Activated T-cell treated with anti-CD3 and anti-CD28 coated beads, Interleukin-2, amount 50 U/mL, for 24 hours (primary cell): ENCODE measurements at places on chromosomes 7 and 10.

- DNase-seq, result no peak
Measured at GRCh38 chr10:30840395-30841050, 191.1 kb downstream of the ZNF438 start.

DNA sequence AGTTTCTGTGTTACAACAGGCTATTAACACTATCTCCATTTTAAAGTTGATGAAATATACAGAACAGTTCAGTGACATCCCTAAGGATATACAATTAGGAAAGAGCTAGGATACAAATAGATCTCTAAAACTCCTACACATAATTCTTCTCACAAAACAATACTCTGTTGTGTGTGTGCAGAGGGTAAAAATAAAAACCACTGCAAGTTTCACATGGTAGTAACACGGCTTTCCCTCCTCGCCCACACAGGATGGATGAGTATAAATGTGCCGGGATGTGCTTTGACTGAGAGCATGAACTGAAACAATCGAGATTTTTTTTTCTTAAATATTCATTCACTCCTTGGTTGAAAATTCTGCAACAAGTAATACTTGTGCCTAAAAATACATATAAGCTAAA, 131.5 kb upstream of the C1QL3 start:
- no peak for DNase-seq

DNA sequence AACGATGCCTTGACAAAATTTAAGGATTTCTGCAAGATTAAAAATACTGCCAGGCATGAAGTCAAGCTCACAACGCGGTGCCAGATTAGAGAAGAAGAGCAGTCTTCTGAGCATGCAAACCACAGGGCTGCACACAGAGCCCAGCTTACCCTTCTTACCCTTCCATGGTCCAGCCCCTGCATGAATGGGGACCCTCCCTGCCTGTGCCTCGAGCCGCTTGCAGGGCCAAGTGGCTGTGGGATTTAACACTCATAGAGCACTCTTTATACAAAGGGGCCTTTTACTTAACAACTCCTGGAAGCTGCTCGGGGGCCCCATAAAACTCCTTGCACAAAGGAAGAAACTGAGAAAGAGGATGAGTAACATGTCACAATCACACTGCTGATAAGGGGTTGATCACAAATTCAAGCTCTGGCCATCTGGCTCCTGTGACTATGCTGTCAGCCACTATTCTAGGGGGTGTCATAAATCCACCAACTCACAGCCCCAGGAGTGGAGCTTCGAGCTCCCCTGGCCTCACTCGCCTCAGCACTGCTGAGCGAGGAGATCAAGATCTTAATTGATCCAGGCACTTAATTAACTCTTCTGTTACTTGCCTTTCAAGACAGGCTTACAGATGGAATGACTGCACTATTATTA, 514.8 kb downstream of the TNS3 start:
- no peak for DNase-seq

DNA sequence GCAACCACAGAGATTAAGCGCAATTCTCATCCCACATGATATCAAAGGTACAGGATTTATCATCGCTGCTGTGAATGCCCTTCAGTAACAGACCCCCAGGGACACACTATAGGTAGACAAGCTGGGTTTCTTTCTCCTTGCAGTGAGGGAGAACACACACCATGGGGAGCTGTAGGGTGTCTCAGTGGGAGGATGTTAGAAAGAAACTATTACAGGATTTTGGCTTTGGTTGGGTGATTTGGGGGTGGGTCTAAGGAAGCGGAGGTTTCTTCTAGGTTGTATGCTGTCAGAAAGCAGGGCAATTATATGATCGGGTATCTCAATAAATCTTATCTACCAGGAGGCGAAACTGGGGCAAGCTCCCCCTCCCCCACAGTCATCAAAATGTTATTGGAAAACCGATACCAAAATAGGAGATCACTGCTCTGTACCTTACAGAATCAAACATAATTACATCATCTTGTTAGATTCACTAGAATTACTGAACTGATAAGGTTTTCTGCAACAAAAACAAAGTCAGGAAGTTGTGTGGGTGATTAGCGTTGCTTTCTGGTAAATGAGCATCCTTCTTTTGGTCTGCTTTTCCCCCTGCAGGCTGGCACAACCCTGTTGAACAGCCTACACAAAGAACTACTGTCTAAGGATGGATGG, 209.7 kb downstream of the TEX36 start:
- no peak for DNase-seq

DNA sequence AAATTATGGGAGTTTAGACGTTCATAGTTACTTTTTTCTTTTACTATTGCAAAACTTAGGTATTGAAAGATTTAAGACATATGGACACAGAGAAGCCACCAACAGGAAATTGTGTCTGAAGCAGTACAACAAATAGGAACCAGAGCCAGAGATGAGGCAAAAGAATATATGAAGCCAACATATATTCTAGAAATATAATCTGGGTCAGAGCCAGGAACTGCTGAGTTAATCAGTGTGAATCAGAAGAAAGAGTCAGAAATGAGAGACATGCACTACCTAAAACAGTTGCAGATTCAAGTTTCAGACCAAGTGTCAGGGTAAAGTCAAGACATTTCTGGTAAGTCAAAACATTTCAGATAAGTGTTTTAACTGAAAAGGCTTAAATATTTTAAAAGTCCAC, 67.7 kb downstream of the DGKB start:
- DNase-seq, result no peak

- DNase-seq, result no peak
Measured at GRCh38 chr10:75272896-75273295, 37.1 kb upstream of the COMTD1 start.

- DNase-seq, result no peak
Measured at GRCh38 chr7:2613931-2614600, 17.7 kb upstream of the TTYH3 start.

DNA sequence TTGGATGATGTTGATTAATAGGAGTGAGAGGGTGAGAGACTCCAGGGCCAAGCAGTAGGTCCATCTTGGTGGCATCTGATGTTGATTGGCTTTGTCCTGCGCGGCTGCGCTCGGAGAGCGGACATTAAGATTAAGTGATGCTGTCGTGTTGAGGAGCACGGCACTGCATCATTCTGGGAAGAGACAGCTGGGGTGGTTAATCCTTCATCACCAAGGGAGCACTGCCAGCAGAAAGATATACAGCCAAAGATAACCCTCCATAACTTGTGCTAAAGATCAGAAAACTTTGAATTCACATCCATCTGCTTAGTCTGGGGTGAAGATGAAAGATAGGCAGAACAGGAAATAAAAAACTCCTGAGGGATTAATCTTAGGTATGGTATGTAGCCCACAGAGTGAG, 208.3 kb downstream of the LRMDA start:
- DNase-seq, result no peak

DNA sequence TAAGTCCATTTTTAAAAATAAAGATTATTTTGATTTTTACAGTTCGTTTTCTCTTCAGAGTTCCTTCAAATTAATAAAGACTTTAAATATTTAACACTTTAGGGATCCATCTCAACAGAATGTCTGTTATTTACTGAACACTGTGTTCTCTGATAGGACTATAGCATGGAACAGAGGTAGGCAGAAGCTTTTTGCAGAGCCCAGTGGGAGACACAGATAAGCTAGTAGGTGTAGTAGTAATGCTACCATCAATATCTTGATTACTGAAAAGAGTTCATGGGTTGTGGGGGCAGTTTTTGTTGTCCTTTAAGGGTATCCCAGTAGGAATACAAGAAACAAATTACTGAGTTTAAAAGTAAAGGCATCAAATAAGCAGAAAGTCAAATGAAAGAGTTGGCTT, 140.5 kb downstream of the HBP1 start:
- no peak for DNase-seq

GRCh38 chr10:30185916-30186315, 126.5 kb upstream of the JCAD start:
- no peak for DNase-seq

- DNase-seq, result no peak
Measured at GRCh38 chr10:93245779-93246178, 172.1 kb downstream of the CYP26A1 start.

GRCh38 chr10:26779176-26779860, 81.4 kb downstream of the ABI1 start:
- DNase-seq, result no peak

DNA sequence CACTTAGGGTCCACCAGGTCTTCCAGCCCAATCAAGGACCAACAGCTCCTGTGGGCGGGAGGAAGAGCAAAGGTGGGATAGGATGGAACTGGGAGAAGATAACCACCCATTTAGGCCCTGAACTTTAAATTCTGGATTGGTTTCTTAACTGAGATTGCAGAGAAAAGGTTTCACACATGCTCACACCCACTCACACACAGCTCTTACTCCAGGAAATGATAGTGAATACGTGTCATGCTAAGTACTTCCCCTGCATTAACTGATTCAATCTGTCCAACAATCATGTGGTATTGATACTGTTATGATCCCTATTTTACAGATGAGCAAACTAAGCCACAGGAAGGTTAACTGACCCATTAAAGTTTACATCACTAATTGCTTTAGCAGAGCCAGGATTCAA, 4.6 kb upstream of the CYP3A4 start:
- DNase-seq, result no peak

- DNase-seq, result no peak
Measured at GRCh38 chr7:44808914-44809393, 12.5 kb downstream of the PPIA start.

DNA sequence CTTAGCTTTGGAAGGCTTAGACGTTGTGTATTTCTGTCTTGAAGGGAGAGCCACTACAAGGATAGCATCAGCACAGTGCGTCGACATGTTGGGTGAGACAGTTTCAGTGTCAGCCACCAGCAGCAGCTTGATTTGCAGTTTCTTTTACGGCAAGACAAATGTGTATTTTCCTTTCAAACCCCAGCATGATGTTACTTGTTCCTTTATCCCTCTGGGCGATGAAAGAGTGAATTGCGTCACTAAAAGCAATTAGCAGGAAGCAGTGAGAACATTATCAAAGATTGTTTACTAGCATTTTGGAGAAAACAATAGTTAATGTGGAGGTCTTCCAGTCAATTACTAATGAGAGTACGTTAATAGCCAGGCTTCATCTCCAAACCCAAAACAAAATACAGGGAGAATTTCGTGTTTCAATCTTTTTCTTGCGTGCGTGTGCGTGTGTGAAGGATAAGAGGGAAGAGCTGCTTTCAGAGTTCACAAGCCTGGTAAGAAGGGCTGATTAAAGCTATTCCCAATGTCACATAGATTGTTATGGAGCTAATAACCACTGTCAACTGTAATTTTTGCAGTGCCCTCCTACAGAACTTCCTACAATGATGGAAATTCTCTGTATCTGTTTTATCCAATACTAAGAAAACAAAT, 157.1 kb upstream of the AOAH start:
- DNase-seq, result no peak

DNA sequence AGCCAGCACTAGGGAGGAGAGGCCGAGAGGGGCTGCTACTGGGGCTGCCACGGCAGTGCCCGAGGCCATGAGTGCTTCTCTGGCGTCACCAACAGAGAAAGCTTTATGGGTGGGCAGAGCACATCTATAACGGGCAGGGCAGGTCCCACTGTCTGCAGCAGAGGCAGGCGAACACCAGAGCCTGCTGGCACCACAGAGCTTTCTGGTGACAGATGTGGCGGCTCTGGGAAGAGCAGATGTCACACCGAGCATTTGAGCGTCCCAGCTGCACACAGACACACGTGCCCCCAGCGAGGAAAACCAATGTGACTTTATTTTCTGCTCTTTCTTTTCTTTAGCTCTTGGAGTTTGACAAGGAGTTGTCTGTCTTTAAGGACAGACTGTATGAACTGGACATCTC, 20.5 kb downstream of the NKX6-2 start:
- no peak for DNase-seq

DNA sequence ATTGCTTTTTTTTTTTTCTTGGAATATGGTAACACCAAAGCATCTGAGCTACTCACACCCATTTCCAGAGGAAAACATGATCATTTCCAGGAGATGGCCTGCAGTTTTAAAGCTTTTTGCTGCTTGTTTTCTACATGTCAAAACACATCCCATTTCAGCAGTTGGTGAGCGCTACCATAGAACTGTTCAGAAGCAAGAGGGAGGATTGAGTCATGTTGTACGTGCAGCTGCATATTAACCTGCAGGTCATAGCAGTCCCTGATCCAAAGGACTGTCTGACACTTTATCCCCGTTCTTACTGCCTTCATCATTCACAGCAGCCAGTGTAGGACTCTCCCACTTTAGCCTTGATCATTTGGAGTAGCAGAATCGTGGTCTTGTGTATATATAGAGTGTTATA, 124.6 kb downstream of the AUTS2 start:
- no peak for DNase-seq

DNA sequence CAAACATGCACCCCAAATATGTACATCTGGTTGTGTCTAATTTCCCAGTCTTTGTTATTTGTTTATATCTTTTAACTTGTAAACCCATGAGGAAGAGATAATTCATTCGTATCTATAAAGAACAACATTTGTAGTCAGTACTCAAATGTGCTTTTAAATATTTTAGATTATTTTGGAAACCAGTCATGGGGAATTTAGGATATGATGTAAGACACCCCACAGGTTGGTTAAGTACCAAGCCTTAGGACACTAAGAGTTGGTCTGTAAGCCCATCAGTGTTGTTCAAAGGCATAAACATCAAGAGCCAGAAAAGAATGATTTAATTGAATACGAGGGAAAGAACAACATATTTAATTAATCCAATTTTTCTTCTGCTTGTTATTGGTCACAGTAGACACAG, 421.1 kb upstream of the SEMA3C start:
- no peak for DNase-seq

DNA sequence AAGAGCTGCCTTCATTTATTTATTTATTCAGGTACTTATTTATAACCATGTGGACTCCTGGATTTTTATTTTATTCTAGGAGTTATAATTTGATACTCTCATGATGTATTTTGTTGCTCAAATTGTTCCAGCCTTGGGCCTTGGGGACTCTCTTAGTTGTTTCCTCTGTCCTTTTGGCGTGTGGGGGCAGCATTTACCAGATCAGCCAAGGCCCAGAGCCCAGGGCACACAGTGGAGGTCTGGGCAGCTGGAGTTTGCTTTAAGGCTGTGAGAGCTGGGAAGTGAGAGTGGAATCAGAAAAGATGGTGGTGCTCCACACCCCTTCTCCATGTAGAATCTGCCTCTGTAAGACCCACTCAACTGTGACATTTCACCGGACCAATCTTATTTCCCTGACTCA, 398.9 kb downstream of the RPS24 start:
- no peak for DNase-seq

DNA sequence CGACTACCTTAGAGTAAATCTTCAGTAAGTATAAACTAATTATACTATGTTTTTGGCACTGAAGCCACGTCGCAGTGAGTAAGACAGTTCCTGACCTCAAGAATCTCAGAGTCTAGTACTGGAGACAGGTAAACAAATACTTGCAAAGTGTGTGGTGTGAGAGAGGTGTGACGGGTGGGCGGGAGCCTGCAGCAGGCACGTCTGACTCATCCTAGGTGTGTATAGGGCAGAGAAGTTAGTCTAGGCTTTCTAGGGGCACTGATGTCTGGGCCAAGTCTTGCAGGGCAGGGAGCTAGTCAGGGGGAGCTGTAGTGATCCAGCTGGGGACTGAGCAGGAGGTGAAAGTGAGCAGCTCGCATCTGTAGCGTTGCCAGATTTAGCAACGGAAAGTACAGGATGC, 35.9 kb upstream of the SFTPD start:
- peak; percentile 40 for DNase-seq

DNA sequence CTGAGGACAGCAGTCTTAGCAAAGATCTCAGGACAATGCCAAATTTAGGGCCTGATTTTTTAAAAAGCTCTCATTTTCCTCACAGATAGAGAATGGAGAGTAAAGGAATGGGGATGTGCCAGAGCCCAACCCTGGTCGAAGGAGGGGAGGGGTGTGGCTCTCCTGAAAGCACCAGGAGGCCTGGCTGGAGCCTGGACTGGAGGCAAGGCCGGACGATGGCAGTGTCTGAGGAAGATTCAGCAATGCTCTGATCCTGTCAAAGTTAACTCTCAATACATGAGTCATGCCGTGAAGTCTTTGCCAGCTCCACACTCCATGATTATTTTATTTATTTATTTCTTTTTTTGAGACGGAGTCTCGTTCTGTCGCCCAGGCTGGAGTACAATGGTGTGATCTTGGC, 108.3 kb downstream of the UPF2 start:
- DNase-seq, result no peak
